Common myeloid progenitor, CD34-positive (primary cell): ENCODE measurements at places on chromosomes 1 and 21.

DNA sequence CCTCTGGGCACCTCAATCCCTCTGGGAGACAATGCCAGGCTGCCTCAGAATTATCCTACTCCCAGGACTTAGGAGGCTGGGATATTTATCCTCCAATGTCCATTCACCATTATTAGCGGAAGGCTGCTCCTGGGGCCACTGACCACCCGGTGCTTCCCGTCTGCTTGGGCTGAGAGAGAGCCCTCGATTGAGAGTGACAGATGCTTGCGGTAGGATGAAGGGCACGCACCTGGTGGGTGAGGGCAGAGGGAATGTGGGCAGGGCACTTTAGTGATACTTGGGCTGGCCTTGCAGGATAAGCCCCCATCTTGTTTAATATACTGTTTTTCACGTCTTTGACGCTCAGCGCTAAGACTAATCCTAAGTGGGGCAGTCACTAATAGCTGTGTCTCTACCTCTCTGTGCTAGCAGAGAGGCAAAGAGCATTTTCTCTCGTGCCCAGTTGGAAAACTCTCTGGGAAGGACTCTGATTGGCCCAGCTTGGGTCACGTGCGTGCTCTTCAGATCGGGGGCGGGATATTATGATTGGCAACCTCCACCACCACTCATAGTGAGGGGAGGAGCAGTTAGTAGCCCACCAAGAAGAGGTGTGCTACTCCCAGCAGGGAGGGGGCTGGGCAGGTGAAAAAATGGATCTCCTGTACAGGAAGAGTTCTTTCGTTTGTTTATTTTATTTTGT lies 10.6 kb upstream of the PARS2 start:
- DNase-seq, result peak; percentile 33

DNA sequence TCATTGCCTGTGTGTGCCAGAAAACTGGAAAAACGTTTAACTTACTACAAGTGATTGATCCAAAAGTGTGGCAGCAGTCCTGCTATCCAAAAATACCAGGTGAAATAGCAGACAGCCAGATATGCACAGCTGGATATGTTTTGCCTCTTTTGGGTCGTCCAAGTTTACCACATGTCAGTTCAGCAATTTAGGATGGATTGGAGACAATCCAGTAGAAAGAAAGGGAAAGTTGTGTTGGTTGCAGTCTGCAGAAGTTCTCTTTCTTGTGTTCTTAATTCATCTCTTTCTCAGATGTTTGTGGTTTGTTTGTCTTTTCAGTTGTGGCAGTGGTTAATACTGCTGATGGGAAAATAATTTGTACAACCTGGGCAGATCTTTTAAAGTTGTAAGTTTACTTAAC lies 645.0 kb downstream of the PTPRC start:
- DNase-seq, result peak; percentile 23

DNA sequence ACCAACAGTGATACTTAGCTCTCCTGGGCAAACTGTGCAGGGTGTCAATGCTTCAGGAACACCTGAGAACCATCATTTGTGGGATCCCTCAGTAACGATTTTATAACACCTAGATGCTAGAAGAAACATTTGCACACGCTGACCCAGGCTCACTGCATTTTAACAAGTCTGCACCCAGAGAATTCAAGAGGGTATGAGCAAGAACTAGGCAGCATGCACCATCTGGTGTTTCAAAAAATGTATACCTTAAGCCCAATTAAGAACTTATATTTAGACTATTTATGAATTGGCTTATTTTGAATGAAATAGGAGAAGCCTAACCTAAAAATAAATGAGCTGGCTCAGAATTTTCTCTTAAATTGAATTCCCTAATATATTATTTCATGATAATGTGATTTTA lies 400.5 kb downstream of the GPATCH2 start:
- DNase-seq, result no peak

DNA sequence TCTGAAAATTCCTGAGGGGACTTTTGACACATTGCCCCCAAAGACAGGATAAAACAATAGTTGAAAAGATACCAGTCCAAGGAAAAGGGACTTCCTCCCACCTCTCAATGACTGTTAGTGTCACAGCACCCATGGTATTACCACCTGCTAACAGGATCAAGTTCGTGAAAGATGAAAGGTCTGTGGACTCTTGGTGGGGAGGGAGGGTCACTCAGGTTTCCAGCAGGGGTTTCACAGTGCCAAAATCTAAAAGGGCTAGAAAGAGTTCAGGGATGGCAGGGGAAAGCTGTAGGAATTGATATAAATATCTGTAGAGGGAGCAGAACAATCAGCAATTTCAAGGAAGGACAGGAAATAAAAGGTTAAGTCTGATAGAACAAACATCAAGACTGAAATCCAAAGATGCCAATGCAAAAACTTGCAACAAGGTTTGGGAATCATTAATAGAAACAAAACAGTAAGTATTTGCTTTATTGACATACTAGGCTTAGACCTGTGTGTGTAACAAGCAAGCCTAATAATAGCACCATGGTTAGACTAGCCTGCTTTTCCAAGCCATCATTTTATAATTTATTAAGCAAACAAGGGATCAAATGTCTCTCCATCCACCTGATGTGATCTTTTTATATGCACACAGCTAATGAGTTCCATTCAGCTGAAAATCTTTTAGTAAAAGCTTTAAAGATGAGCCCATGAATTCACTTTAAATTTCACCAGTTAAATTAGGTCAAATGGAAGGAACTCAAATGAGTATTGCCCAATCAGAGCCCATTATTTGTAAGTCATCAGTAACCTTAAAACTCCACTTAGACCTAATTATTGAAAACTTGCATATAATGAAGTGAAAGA lies 3.7 kb downstream of the MCL1 start:
- peak; percentile 6 for DNase-seq

DNA sequence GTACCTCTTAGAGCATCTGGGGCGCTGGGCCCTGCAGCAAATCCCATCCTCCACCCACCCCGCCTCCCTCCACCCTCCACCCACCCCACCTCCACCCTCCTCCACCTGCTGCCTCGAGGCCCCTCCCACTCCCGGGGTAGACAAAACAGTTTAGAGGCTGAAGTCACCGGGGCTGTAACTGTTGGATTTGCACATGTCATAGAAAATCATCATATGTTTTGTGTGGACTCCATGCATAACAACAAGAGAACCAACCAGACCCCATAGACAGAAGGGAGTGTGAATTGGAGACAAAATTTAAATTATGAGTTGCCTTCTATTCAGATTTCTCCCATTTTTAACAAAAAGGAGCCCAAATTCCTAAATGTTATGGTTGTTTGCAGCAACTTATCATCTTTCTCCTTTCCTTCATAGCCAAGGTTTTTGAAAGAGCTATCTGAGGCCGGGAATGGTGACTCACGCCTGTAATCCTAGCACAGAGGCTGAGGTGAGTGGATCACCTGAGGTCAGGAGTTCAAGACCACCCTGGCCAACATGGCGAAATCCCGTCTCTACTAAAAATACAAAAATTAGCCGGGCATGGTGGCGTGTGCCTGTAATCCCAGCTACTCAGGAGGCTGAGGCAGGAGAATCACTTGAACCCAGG lies 28.2 kb upstream of the LGALS8 start:
- no peak for DNase-seq

- DNase-seq, result no peak
Observed at GRCh38 chr1:241608379-241609033, 31.7 kb downstream of the CHML start.

DNA sequence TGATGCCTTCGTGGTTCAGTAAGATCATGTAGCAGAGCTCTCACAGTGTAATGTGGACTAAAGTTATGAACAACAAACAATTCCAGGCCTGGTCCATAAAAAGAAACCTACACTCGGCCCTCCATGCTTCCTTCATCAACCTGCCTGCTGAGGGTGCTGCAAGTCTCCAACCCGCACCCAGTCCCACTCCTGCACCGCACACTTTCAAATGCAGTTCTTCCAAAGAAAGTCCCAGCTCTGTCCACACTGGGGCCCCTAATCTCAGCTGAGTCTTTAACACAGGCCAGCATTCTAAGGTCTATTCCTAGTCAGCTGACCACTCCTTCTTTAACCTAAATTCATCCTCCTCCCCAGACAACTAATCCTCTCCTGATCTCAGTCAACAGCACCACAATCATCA lies 71.5 kb upstream of the NR5A2 start:
- DNase-seq, result no peak

GRCh38 chr1:151841141-151841540 lies 1.5 kb upstream of the C2CD4D start:
- no peak for DNase-seq

DNA sequence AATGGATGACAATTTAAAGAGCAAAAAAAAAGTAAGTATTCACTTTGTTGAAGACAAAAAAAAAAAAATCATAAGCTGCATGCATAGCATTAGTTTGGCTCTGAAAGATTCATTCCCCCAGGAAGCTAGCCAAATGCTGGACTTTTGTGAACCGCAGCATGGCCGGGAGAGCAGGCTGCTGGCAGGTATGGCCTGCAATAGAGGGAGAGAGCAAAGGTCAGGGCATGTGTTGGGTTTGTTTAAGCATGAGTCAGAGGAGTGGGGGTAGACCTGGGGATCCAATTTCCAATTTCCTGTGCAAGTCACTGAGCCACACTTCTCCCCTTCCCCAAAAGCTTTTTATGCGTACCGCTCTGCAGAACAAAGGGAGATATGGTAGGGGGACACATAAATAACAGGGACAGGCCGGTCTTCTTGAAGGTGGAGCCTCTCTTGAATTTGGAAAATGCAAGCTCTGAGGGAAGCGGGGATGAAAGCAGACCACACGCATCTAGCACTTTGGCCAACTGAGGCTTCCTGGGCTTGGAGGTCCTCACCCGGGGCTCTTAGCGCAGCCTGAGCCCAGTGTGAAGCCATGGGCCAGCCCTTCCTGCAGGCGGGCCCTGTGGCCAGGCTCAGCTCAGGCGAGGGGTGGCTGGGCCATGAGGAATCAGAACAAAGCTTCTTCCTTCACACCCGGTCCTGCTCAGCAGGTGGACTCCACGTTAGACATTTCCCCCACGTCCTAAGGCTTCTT lies 171.1 kb downstream of the TOMM20 start:
- DNase-seq, result no peak

- DNase-seq, result no peak
Observed at GRCh38 chr1:118485757-118486156, 300.7 kb upstream of the SPAG17 start.

- DNase-seq, result no peak
Observed at GRCh38 chr1:30677471-30677870, 45.9 kb downstream of the MATN1 start.

DNA sequence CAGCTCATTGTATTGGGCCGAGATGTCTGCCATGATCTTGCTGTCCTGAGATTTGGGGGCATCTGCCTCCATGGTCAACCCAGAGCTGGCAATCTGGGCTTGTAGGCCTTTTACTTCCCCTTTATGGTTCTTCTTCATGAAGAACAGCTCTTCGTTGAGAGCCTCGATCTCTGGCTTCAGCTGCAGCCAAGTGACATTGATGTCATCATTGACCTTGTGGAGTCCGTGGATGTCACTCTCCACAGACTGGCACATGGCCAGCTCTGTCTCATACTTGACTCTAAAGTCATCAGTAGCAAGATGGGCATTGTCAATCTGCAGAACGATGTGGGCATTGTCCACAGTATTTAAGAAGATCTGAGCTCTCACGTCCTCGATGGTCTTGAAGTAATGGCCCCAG lies 29.2 kb downstream of the RAP1A start:
- DNase-seq, result peak; percentile 23
